ENCODE measurements at places on chromosomes 16 and 17. TPM values are rescaled to one million over a fixed set of nuclear protein-coding genes. Genes with fewer than 3 reads are reported as not detected.

GRCh38 chr16:46858151-46858550 lies 26.0 kb upstream of the GPT2 start:
- no peak for DNase-seq

- no peak for DNase-seq
These were observed 267.5 kb downstream of the HS3ST4 start for GRCh38 chr16:25959221-25959620.

GRCh38 chr16:10859658-10860057 lies 17.3 kb upstream of the CIITA start:
- no peak for DNase-seq

- no peak for DNase-seq
These were observed 3.3 kb downstream of the HLF start for GRCh38 chr17:55267777-55268648.

DNA sequence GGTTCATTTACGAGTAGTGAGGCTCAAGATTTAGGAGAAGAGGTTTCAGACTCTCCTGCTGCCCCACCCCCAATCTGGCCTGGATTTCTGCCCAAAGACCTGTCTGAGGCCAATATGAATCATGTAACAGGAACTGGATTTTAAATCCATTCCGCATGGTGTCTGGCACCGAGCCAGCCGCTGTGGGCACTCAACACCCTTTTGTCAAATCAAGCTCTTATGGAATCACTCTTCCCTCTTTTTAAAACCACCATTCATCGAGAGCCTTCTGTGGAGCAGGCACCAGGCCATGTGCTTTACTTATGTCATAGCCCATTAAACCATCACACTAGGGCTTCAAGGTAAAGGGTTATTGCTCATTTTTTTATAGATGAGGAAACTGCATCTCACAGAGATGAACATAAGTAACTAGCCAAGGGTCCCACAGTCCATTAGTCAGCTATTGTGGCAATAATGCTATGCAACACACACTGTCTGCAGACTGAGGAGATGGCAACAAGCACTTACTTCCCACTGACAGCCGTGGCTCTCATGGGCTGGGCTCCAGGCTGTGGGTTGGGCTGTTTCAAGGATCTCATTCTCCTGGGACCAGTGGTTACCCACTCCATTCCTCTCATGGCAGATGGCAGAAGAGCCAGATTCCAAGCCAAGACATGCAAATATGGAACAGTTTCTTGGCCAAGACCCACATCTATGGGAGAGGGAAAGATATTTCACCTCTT lies 93.6 kb downstream of the WSCD1 start:
- DNase-seq = no peak

GRCh38 chr16:84239909-84240308 lies at the start of gene KCNG4:
KCNG4 (minus strand) TSS chr16:84240012; CDS start chr16:84237485, 2,527 bp downstream.
- no peak for DNase-seq

DNA sequence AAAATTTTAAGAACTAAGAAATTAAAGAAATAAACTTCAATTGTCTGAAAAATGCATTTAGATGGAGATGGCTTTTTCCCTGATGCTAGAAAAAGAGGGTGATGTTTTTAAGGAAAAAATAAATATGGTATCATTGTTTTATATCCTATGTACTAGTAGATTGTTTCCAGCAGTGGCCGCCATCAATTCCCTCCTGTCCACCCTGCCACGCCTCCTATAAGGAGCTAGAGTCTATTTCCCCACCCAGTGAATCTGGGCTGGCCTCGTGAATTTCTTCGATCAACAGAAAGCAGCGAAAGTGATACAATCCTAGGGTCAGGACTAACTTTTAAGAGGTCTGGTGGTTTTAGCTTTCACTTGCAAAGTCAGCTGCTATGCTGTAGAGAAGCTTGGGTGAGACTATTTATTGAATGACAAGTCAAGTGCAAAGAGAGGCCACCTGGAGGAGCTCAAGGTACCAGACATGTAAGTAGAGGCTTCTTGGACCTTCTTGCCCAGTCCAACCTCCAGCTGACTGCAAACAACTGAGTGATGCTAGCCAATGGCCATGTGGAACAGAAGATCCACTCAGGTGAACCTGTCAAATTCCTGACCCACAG lies 80.9 kb upstream of the MTMR4 start:
- DNase-seq = no peak

- DNase-seq = no peak
These were observed 8.9 kb downstream of the DUS2 start for GRCh38 chr16:68031951-68032350.

DNA sequence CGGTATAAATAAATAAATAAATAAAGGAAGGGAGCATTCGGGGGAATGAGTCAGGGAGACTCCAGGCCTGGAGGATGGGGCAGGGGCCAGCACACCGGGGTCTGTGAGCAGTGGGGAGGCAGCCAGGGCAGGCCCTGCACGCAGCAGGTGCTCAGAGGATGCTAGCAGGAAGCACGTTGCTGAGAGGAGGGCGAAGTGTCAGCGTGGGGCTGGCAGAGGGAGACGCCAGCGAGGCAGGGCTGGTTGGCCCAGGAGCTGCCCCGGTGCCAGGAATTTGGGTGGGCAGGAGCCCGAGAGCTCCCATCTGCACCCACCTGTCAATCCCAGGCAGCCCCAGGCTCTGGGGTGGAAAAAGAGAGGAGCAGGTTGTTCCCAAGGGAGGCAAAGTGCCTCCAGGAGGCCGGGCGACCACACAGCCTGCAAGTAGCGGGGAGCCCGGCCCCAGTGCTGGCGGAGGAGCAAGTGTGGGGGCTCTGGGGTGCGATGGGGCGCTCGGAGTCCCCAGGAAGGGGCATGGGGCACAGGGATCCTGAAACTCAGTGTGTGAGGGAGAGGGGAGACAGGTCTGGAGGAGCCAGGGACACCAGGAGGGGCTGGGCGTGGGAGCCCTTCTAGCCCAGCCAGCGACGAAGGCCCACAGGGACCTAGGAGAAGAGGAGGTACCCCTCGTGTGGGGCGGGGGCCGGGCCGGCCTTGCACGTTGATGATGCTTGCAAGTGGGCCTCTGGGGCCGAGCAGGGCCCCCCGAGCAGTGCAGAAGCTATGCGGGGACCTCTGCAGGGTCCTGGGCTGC lies 28.0 kb downstream of the SOX8 start:
- no peak for DNase-seq

- no peak for DNase-seq
These were observed 162.6 kb downstream of the CA10 start for GRCh38 chr17:51995797-51996403.

DNA sequence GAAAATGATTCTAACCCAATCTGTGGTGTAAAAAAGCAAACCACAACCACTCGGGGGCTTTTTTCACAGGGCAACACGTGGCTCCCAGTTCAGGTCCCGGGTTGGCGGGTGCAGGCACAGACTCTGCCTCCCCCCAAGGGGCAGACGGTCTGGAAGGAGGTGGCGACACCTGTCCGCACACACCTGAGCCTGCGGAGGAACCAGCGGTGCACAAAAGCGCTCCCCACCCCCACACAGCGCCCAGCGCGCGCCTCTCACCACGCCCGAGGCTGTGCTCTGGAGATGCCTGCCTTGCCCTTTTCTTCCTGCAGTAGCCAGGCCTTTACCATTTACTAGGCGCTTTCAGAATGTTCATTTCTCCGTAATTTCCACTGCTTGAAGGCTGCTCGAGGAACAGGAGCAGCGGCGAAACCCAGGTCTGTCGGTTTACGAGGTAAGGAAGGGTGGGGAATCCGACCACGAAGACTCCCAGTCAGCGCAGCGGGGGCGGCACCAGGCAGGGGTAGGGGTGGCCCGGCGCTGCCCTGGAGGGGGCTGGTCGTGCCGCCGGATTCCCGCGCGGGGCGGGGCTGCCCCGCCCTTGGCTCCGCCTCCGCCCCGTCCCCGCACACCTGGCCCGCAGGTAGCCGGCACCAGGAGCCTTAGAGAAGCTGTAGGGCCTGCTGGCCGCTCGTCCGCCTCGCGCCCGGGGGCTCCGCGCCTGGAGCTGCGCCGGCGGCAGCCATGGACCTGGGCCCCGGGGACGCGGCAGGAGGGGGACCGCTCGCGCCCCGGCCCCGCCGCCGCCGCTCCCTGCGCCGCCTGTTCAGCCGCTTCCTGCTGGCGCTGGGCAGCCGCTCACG lies at the start of gene USP43:
Gene USP43, plus strand, starts transcription at position 608 of the 842 bp plus-strand sequence. Its CDS starts 116 bp downstream, at position 724.
- DNase-seq = peak; percentile 39

- no peak for DNase-seq
These were observed 84.3 kb downstream of the CYTH1 start for GRCh38 chr17:78697554-78698343.

GRCh38 chr16:54568906-54569807 lies 282.6 kb upstream of the IRX3 start:
- DNase-seq = no peak

DNA sequence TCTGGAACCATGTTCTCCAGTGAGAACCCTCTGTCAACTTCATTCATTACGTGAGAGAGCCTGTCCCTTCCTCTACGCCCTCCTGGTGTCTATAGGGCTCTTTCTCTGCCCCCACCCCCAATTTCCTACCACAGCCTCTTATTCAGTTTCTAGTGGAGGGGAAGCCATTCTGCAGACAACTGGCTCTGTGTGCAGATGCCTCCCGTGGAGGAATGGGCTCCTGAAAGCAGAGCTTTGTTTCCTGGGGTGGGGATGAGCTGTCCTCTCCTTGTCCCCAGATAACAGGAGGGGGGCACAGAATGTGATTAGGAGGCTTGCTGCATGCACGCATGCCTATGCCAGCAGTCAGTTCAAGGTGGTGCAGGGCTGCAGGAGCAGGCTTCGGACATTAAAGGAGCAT lies 31.6 kb downstream of the MMP15 start:
- DNase-seq = no peak

GRCh38 chr16:76614269-76614668 lies 337.1 kb downstream of the CNTNAP4 start:
- DNase-seq = no peak

DNA sequence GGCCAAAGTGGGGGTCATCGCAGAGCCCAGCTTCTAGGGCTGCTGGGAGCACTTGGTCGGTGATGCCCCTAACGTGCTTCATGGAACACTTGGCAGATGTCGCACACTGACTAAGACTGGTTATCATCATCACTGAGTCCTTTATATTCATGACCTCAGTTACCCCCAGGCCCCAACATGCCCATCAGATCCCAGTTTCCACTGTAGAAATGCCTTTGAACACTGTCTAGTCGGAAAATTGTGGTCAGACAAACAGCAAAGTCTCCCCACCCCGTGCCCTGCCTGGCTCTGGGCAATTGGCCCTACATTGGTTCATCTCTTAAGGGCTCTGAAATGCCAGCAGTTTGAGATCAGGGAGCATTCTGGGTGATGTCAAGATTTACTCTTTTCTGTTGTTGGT lies 51.3 kb downstream of the NKD1 start:
- DNase-seq = no peak

DNA sequence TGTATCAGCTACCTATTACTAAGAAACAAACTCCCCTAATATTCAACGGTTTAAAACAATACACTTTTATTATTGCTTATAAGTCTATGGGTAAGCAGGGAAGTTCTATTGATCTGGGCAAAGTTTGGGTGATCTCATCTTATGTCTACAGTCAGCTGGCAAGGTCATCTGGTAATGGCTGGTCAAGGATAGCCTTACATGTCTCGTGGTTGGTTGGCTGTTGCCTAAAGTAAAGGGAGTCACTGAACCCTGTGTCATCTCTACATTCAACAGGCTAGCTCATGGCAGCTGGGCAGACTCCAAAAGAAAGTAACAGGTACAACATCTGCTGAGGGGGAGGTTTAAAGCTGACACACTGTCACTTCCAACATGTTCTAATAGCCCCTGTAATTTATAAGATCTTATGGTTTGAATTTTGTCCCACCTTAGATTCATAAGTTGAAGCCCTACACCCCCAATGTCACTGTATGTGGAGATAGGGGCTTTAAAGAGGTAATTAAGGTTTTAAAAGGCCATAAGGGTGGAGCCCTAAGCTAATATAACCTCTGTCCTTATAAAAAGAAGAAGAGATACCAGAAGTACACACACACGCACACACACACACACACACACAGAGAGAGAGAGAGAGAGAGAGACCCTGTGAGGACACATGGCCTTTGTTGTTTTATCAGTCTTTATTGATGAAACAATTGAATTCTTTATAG lies 419.1 kb downstream of the NPIPA8 start:
- DNase-seq = no peak

GRCh38 chr16:54116124-54116655 lies 170.4 kb downstream of the IRX3 start:
- no peak for DNase-seq

DNA sequence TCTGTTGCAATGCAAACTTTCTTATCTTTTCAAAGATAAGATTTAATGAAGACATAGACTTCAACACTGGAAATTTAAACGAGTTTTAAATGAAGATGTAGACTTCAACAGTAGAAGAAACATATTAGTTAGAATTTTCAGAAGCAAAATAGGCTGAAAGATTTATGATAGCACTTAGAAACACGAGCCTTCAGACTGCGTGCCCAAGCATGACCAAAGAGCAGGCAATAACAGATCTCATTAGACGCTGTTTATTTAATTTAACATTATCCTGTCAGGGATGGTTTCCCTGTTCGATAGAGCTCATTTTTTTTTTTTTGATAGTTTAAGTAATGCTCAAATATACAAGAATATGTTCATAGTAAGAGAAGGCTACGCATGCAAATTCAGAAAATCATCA lies 604.7 kb upstream of the SOX9 start:
- DNase-seq = peak; percentile 22

DNA sequence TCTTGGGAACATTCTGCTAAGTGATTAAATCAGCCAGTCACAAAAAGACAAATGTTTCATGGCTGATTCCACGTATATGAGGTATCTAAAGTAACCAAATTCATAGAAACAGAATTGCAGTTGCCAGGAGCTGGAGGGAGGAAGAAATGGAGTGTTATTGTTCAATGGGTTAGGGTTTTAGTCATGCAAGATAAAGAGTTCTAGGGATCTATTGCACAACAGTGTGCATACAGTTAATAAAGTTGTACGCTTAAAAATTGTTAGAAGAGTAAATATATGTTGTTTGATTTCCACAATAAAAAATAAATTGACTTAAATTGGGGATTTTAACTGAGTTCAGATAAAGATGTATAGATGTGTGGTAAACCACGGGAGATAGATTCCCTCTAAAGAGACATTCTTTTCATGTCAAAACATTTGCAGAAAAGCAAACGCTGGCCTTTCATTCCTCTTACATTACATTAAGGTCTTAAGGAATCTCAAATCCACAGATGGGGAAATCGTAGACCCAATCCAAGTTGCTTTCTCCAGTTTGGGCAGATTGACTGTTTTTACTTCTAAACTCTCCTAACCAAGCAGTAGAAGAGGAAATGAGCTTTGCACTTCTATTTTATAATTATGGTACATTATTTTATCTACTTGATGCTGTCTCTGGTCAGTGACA lies 4.6 kb downstream of the PRDM7 start:
- DNase-seq = no peak

DNA sequence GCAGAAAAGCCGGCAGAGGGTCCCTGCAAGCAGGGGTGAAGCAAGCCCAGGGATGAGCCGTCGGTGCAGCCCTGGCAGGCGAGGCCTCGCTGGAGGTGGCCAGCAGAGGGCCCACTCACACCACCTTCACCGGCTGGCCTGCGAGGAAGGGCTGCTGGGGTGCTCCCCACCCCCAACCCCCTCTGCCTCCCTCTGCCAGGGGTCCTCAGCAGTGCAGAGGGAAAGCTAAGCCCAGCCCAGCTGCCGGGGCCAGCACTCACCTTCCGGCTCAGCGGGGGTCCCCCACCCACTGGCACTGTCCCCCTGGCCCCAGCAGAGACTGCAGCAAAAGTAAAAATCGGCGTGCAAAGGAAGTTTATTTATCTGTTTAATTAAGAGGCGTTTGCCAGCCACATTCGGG lies 113.4 kb downstream of the ENGASE start:
- no peak for DNase-seq

- no peak for DNase-seq
These were observed 46.5 kb downstream of the CNOT1 start for GRCh38 chr16:58582971-58583765.

GRCh38 chr17:45222289-45222995 lies 757 bp downstream of the FMNL1 start:
- no peak for DNase-seq

The DNAI2 gene
- polyA plus RNA-seq = not detected

The SLC35G6 gene
- 0.21 TPM for polyA plus RNA-seq

The KRTAP9-2 gene
- not detected for polyA plus RNA-seq

The KRT20 gene
- polyA plus RNA-seq = 0.08 TPM

The CASKIN1 gene
- polyA plus RNA-seq = 3.1 TPM
